Upper lobe of left lung (tissue), 6 donors: ENCODE measurements at places on chromosomes 2 and 18. TPM values are rescaled to one million over a fixed set of nuclear protein-coding genes. Genes with fewer than 3 reads are reported as not detected.

Gene LCT
- not detected for total RNA-seq

Gene RGPD4
- total RNA-seq = not detected

Gene ABCG8
- total RNA-seq = not detected

Gene PID1
- 59.7 TPM for total RNA-seq

Gene MEP1B
- not detected for total RNA-seq

Gene CNNM3
- 21.9 TPM for total RNA-seq

Gene PRKRA
- total RNA-seq = 34.3 TPM

Gene ABCG5
- total RNA-seq = not detected

Gene SIX3
- not detected for total RNA-seq

Gene POTEC
- total RNA-seq = not detected

Gene LHCGR
- not detected for total RNA-seq

Gene MROH2A
- total RNA-seq = not detected

Gene SLC16A14
- total RNA-seq = not detected

Gene ALK
- total RNA-seq = 0.17 TPM

Gene SCN1A
- 13.0 TPM for total RNA-seq

Gene FEV
- not detected for total RNA-seq

Gene E2F6
- 5.3 TPM for total RNA-seq
